Colonic mucosa (tissue), 4 donors: ENCODE measurements at places on chromosomes 3 and 15. TPM values are rescaled to one million over a fixed set of nuclear protein-coding genes. Genes with fewer than 3 reads are reported as not detected.
A peak's percentile ranks its signal among the peaks of the same experiment; 100 is the strongest.

Gene RHO
- not detected for total RNA-seq

Gene PCOLCE2
- 1.0 TPM for total RNA-seq

Gene C15orf62
- 0.80 TPM for total RNA-seq

Gene ACKR4
- 0.90 TPM for total RNA-seq

Gene ERICH6
- not detected for total RNA-seq

Gene OSBPL10
- total RNA-seq: 34.4 TPM

DNA sequence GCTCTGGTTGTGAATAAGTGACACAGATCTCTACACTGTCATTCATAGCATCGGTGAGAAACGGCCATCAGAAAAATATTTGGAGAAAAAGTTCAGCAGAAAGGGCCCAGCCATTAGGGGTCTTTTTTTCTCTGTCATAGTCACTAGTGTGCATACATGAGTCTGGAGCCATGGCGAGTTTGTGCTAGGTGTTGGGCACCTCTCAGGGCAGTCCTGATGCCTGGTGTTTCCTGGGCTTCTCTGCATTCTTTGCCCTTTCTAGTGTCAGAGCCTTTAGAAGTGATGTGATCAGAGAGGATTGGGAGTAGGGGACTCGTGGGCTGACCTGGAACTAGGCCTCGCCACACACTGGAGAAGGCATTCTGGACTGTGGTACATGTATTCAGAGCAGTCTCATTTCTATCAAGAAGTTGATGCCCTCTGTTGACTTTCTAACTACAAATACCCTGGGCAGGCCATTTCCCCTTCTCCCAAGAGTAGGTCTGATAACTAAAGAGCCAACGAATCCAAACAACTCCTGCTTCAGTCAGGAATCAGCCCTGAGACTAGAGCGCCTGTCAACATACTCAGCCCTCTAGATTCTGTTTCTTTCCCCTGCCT, 1.6 kb downstream of the KY start:
- DNase-seq: no peak

- DNase-seq: no peak
Measured at GRCh38 chr3:116056280-116056679, 389.0 kb downstream of the LSAMP start.

DNA sequence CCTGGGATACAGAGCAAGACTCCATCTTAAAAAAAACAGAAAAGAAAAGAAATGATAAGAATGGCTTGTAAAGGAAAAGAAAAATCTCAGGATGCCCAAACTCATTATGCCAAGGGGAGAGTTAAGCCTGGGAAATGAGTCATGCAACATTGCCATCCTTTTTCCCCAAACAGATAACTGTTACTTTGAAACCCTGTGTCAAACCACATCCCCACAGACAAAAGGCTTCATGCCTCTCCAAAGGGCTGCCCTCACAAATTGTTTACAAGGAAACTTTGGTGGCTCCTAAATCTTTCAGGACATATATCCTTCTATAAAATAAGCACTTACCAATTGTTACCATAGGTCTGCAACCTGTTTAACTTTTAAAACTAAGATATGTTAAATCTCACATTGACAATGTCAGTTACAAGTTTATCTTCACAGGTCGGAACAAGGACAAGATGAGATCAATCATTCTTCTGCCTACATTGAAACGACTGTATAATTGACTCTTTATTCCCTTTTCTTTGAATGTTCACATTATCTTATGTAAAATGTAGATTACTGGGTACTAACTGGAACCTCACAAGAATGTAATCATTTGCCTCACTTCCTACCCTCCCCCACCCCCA, 18.6 kb upstream of the SENP7 start:
- DNase-seq: no peak

- no peak for DNase-seq
Measured at GRCh38 chr3:136893848-136894443, 31.9 kb downstream of the NCK1 start.

GRCh38 chr3:72996473-72997333, at the start of gene PPP4R2:
Gene PPP4R2, plus strand, starts transcription at chr3:72996811. Its CDS starts 227 bp downstream, at chr3:72997038.
- DNase-seq: peak; percentile 88

DNA sequence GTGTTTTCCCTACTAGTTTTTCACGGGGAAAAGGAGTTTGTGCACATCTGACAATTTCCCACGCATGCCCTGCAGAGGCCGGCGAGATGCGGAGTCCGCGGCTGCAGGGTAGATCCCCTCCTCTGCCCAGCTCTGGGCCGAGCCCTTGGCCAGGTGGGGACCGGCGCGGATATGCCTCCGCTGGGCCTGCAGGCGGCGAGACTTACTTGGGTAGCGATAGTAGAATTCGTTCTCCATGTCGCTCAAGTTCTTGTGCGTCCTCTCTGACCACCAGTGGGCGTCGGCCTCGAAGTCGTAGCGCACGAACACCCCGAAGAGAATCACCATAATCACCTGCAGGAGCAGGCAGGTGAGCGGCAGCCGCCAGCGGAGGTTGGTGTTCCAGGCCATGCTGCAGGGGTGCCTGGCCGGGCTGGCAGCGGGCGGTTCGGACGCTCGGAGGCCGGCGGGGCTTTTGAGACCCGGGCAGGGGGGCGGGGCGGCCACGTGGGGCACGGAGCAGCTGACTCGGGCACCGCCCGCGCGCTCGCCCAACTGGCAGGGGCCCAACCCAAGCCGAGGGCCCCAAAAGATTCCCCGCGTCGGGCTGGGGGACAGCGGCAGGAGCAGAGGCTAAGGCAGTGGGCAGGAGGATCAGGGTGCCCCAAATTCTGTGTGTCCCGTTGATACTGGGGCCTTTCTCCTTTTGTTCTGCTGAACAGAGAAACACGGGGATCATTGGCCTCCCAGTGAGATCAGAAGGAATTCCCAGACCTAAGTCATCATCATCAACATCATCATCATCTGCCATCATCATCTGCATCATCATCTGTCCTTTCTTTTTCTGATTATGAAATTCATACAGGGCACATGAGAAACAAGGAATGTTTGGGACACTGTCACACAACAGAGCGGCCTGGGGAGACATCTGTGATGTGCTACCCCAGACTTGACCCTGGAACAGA, at the start of gene RHCG:
TSS of gene RHCG (minus strand) at position 429 of the 944 bp plus-strand sequence. CDS start at position 390, 39 bp downstream.
- DNase-seq: no peak

- no peak for DNase-seq
Measured at GRCh38 chr3:177431525-177432176, 234.4 kb upstream of the TBL1XR1 start.

GRCh38 chr3:104018541-104018940, 1348.2 kb upstream of the ALCAM start:
- DNase-seq: no peak

DNA sequence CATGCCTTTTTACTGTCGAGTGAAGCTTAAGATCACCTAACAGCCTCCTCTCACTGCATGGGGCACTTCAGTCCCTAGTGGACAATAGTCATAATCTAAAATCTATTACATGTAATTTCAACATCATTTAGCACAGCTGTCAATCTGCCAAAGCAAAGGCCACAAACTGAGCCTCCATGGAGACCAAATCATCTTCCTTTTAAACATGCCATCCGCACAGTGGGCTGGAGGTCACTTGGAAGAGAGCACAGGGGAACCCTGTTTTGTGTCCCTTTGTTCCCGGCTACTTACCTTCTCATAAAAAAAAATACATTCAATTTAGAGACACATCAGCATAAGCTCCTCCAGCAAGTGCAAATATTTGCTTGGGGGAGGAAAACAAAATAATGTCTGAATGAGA, 167.3 kb downstream of the SQOR start:
- DNase-seq: no peak

GRCh38 chr3:16234281-16234680, 30.5 kb downstream of the DPH3 start:
- DNase-seq: no peak

- DNase-seq: no peak
Measured at GRCh38 chr3:122414391-122414790, 1.5 kb downstream of the WDR5B start.

DNA sequence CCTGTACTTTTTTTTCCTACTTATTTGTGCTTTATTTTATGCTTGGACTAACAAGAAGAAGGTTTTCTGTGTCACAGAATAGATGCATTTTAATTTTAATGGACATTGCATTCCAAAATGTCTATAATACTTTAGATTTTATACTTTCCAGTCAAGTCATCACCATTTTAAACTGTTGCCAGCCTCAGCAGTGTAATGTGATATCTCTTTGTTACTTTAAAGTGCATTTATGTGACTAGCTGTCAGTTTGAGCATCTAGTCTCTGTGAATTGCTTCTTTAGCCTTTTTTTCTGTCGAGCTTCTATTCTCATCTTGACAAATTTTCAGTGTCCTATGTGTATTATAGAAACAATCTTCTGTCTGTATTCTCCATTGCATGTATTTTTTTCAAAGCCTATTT, 511.4 kb upstream of the CBLB start:
- DNase-seq: no peak
